CD4-positive, alpha-beta T cell treated with Interleukin-17A for 4 hours (primary cell): ENCODE measurements at places on chromosomes 7 and 10.

- no peak for DNase-seq
Observed at GRCh38 chr10:48934672-48935501, 4.8 kb downstream of the LRRC18 start.

- no peak for DNase-seq
Observed at GRCh38 chr10:75865413-75866299, 434.2 kb downstream of the LRMDA start.

DNA sequence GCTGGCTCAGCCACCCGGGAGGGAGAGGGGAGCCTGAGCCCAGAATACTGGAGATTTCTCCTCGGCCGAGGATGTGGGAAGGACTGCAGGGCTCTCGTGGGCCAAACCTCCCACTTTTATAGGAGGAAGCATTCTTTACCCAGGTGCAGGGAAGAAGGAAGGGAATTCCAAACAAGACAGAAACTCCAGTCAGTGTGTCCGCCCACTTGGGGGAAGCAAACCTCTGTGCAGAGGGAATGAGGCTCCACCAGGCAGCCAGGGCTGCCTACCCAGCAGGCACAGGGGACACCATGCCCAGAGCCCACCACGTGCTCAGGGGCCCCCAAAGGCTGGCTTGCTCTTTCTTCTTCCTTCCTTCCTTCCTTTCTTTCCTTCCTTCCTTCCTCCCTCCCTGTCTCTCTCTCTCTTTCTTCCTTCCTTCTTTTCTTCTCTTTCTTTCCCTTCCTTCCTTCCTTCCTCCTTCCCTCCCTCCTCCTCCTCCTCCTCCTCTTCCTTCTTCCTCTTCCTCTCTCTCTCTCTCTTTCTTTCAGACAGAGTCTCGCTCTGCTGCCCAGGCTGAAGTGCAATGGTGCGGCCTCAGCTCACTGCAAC lies 15.4 kb upstream of the FZD9 start:
- DNase-seq, result no peak

- no peak for DNase-seq
Observed at GRCh38 chr10:121245754-121246153, 352.5 kb downstream of the FGFR2 start.

GRCh38 chr7:35370687-35371086 lies 116.8 kb upstream of the TBX20 start:
- no peak for DNase-seq

DNA sequence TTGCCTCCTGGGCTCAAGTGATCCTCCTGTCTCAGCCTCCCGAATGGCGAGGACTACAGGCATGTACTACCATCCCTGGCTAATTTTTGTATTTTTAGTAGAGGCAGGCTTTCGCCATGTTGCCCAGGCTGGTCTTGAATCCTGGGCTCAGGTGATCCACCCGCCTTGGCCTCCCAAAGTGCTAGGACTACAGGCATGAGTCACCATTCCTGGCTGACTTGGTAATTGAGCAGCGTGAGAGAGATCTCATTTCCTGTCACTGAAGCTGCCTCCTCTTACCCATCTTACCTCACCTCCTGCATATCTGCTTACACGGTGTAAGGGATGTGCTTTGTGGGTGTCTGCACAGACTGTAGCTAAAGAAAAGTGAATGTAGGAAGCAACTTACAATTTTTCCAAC lies 9.7 kb downstream of the IFIT3 start:
- DNase-seq, result peak; percentile 59

- no peak for DNase-seq
Observed at GRCh38 chr7:17532861-17533404, 234.5 kb downstream of the AHR start.

GRCh38 chr7:142439739-142440138 lies 181.9 kb upstream of the PRSS58 start:
- no peak for DNase-seq

- no peak for DNase-seq
Observed at GRCh38 chr10:77715536-77715935, 77.9 kb upstream of the KCNMA1 start.

DNA sequence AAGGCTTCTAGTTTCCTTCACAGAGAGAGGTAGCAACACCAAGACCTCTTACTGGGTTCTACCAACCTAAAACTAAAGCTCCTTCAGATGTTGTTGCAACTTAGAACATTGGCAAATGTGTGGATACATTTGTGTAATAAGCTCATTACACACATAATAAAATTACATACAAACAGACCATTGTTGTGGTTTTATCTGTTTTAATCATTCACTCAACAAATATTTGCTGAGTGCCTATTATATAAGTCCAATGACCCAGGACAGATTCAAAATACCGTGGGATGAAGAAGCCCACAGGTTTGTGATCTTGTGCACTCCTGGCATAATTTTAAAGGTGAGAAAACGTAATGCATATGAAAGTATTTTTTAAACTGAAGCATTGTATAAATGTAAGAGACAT lies 160.4 kb upstream of the NPVF start:
- DNase-seq, result no peak

- no peak for DNase-seq
Observed at GRCh38 chr7:12890586-12890985, 203.2 kb downstream of the ARL4A start.

DNA sequence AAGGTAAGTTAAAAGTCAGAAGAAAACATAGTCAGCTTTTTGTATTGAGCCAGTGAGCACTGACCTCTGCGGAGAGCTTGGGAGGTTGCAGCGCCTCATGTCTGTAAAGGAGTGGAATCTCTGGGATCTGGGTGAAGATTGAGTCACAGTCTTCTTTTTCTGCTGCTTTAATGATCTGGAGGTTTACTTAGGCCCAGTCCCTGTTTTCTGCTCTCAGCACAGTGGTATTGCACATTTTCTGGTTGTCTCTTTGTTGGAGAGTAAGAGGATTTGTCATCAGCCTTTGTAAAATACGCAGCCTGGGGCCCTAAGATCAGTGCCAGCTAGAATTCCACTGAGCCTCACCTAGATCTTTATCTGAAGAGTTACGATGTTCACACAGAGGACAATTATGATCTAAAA lies 58.3 kb upstream of the GJD4 start:
- DNase-seq, result no peak

GRCh38 chr10:110868981-110869380 lies 2.7 kb upstream of the PDCD4 start:
- DNase-seq, result peak; percentile 75

GRCh38 chr10:113808168-113808567 lies 45.7 kb downstream of the DCLRE1A start:
- no peak for DNase-seq

DNA sequence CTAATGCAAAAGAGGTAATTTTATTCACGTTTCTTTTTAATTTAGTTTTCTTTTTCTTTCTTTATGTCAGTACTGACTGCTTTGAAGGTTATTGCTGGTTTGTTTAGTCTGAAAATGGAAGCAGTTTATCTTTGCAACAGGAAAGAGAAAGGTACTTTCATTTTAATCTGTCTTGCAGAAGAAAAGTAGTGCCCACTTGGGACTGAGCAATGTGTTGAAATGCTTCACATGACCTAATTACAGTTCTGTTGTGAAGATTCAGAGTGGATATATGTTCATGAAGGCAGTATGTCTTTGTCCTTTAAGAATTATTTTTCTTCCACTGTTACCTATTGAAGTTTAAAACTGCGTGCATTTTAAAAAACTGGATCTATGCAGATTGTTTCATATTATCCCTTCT lies 80.1 kb downstream of the ANKIB1 start:
- no peak for DNase-seq

DNA sequence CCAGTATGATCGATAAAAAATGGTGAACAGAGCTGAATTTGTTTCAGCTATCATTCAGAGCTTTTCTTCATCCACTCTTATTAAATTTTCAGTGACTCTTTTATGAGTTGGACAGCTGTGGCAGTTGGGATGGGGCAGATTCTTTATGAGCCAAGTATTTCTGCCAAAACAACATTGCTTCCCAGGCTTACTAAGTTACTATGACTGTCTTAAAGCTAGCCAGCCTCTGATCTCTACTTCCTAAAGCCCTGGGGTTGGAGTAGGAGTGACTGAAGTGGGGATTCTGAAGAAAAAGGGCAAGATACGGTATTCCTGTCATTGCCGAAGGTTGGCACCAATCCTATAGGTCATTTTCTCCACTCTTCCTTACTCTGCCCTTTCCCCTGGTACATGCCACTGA lies 12.7 kb downstream of the RPP30 start:
- DNase-seq, result no peak

DNA sequence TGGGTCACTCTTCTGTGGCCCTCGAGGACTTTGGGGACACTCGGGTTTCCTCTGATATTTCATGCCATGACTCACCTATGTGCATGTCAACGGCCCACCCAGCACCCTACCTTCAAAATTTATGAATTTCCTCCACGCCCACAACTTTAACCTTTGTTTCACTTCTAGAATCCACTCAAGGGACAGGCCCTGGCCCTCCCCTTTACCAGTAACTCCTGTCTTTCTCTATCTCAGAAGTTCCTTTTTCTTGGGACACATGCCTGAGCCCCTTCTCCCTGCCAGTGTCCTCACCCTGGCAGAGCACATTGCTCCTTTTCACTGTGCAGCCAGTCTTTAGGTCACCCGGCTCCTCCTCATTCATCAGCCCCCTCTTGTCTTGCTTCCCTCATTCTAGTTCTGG lies 282.5 kb upstream of the KLF6 start:
- no peak for DNase-seq

DNA sequence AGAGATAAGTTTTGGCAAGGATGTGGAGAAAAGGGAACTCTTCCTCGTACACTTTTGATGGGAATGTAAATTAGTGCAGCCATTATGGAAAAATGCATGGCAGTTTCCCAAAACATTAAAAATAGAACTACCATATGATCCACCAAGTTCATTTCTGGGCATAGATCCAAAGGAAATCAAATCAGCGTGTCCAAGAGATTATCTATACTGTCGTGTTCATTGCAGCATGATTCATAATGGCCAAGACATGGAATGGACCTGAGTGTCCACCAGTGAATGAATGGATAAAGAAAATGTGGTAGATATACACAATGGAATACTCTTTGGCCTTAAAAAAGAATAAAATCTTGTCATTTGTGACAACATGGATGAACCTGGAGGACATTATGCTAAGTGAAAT lies 70.3 kb upstream of the RSU1 start:
- DNase-seq, result no peak

- DNase-seq, result no peak
Observed at GRCh38 chr7:128197989-128198580, 43.0 kb upstream of the LEP start.

GRCh38 chr7:7529328-7529727 lies 6.3 kb downstream of the COL28A1 start:
- no peak for DNase-seq

DNA sequence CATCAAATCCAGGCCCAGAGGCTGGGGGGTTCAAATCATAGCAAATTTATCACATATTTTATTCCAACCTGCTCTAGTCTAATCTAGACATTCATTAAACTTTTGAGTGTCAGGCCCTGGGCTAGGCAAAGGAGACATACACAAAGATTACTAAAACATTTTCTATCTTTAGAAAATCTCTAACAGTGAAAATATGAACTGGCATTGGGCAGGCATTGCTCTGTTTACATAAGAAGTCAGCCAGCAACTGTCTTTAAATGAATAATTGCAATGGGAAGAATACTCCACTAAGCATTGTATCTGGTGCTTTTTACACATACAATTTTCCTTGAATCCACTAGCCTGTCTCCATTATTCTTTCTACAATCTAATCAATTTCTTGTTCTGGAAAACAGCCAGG lies 222.5 kb upstream of the LRRN3 start:
- DNase-seq, result no peak

GRCh38 chr10:81179324-81179723 lies 641.6 kb downstream of the SH2D4B start:
- no peak for DNase-seq

- peak; percentile 96 for DNase-seq
Observed at GRCh38 chr7:66493235-66494205, 135.2 kb upstream of the KCTD7 start.

DNA sequence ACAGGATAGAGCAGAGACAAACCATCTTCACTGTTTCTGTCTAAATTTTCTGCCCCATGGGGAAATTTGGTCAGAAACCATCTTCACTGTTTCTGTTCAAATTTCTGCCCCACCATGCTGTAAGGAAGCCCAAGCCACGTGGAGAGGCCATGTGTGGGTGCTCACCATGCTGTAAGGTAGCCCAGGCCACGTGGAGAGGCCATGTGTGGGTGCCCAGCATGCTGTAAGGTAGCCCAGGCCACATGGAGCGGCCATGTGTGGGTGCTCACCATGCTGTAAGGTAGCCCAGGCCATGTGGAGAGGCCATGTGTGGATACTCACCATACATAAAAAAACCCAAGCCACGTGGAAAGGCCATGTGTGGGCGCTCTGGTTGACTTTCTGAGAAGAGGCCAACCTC lies 1088.7 kb upstream of the AUTS2 start:
- no peak for DNase-seq

DNA sequence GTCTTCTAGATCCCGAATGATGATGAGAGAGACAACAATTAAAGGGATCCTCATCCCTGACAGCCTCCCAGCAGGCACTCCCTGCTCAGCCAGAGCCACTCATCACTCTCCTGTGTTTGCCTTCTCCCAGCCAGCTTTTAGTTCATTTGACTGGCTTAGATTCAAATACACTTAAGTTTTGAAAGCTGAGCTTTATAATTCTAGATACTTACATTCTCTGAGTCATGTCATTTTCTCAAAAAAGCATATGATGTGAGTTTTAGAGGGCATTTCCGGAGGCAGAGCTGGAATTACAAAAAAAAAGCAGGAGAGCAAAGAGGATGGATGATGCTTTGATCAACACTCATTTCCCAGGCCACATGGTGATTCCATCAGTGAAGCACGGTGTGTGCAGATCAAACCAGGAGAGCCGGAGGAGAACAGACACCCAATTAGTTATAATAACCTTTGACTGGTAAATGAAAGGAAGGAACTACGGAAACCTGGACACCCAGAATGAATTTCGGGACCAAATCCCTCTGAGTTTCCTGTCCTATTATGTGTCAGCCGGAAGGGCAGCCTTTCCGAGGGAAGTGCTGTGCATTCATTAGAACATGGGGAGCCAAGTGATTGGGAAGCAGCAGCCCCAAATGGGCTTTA lies 81.5 kb upstream of the HPS1 start:
- DNase-seq, result no peak

GRCh38 chr7:150790416-150791075 lies 9.6 kb downstream of the TMEM176B start:
- DNase-seq, result no peak

- no peak for DNase-seq
Observed at GRCh38 chr7:14351167-14351566, 361.7 kb upstream of the ETV1 start.

GRCh38 chr10:86168256-86168655 lies 198.3 kb downstream of the GRID1 start:
- no peak for DNase-seq

GRCh38 chr7:94395141-94396036 lies 694 bp downstream of the COL1A2 start:
- no peak for DNase-seq

- DNase-seq, result no peak
Observed at GRCh38 chr10:90205340-90205739, 503.9 kb downstream of the KIF20B start.

GRCh38 chr10:77711683-77712049 lies 74.1 kb upstream of the KCNMA1 start:
- no peak for DNase-seq

DNA sequence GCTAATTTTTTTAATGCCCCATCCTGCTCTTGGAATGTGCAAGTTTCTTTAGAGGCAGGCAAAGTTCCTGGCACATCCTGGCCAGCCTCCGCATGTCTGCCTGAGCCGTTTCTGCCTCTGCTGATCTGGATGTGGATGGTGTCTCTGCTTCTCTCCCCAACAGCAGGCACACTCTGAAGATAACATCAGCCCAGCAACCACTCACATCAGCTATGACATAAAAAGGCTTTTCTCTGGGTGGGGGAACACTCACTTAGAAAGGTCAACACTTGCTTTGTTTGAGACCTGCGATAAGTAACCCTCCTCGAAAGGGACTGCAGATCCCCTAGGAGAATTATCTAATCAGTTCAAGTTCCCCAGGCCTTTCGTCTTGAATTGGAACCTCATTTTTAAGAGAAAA lies 142.9 kb downstream of the FGFR2 start:
- DNase-seq, result no peak
